ENCODE measurements at places on chromosomes 3 and 15. TPM values are rescaled to one million over a fixed set of nuclear protein-coding genes. Genes with fewer than 3 reads are reported as not detected.

- no peak overlapping the region for H3K27ac ChIP-seq
- no peaks in the 10 kb centered on the region for H3K27me3 ChIP-seq
- no peak overlapping the region for H3K4me3 ChIP-seq
- no peaks in the 10 kb centered on the region for H3K4me1 ChIP-seq
- DNase-seq: no peak
Observed at GRCh38 chr3:61699622-61700021, 138.3 kb downstream of the PTPRG start.

DNA sequence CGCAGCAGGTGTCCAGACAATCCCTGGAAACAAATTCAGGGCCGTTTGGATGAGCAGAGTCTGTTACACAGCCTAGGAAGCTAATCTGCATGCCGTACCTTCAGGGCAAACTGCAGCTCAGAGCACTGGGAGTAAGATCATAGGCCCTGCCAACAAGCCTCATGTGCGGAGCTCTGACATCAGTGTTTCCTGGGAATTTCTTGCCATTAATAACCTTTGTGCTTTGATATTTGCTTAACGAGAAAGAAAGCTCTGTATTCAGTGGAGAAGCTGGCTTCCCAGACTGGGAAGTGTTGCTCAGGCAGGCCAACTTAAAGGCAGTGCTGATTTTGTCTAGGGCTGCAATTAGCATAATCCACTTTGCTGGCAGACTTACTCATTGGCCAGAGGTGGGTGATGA lies 116.1 kb upstream of the KLHL25 start:
- H3K4me1 ChIP-seq: peaks cover 11% of the 10 kb centered on the region
- no peak overlapping the region for H3K4me3 ChIP-seq
- peak; percentile 79 for DNase-seq
- no peaks in the 10 kb centered on the region for H3K27me3 ChIP-seq
- H3K36me3 ChIP-seq: no peaks in the 10 kb centered on the region

GRCh38 chr3:106773795-106774194 lies 603.4 kb upstream of the CCDC54 start:
- DNase-seq: no peak
- no peak overlapping the region for H3K4me3 ChIP-seq
- H3K4me1 ChIP-seq: no peaks in the 10 kb centered on the region
- H3K27ac ChIP-seq: no peak overlapping the region
- no peaks in the 10 kb centered on the region for H3K36me3 ChIP-seq

GRCh38 chr3:160210799-160211221 lies 14.4 kb upstream of the C3orf80 start:
- H3K4me3 ChIP-seq: no peak overlapping the region
- no peak overlapping the region for H3K27ac ChIP-seq
- H3K36me3 ChIP-seq: no peaks in the 10 kb centered on the region
- DNase-seq: no peak
- H3K4me1 ChIP-seq: no peaks in the 10 kb centered on the region
- H3K27me3 ChIP-seq: no peaks in the 10 kb centered on the region

The FANCD2 gene
- total RNA-seq: 13.2 TPM

DNA sequence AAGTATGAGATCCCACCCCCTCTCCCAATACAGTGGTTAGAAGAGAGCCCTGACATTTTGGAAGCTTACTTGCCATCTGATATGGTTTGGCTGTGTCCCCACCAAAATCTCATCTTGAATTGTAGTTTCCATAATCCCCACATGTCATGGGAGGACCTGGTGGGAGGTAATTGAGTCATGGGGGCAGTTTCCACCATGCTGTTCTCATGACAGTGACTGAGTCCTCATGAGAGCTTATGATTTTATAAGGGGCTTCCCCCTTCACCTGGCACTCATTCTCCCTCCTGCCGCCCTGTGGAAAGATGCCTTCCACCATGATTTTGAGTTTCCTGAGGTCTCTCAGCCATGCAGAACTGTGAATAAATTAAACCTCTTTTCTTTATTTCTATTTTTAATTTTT lies 28.8 kb upstream of the HES1 start:
- H3K36me3 ChIP-seq: no peaks in the 10 kb centered on the region
- H3K4me1 ChIP-seq: no peaks in the 10 kb centered on the region
- DNase-seq: no peak
